NCI-H460 (cell line): ENCODE measurements at places on chromosomes 6 and 20. TPM values are rescaled to one million over a fixed set of nuclear protein-coding genes. Genes with fewer than 3 reads are reported as not detected.

- no peak for DNase-seq
Observed at GRCh38 chr20:54856202-54856601, 380.8 kb downstream of the DOK5 start.

DNA sequence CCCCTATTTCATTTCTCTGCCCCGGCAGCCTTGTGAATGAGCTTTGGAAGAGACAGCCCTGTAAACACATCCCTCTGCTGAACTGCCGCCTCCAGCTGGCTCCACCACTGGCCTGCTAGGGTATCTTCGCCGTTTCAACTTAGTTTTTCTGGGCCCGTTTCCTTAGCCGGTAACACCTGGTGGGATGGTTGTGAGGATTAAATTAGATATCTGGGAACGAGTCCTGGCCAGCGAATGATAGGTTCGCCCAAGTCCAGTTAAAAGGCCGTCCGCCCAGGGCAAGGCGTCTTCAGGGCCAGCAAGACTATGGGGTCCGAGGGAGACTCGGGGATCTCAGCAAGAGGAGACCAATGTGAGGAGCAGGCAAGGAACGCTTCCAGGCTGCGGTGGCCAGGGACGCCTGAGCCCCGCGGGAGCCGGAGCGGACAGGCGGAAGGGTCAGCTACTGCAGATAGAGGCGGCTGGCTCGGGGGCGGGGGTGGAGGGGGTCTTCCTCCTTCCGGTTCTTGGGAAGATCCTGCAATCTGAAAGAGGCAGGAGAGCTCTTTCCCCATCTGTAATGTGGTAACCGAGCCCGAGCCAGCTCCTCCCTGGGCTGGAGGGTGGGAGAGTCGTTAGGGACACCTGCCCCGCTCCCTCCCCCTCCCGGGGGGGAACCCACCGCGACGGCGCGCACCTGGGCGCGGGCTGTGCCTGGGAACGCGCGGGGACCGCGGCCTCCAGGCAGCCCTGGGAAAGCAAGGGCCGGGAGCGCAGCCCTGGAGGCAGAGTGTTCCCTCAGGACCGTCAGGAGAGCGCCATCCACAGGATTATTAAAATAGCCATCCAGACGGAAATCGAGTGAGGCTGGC is 4.5 kb upstream of the PTCRA start:
- no peak for DNase-seq

DNA sequence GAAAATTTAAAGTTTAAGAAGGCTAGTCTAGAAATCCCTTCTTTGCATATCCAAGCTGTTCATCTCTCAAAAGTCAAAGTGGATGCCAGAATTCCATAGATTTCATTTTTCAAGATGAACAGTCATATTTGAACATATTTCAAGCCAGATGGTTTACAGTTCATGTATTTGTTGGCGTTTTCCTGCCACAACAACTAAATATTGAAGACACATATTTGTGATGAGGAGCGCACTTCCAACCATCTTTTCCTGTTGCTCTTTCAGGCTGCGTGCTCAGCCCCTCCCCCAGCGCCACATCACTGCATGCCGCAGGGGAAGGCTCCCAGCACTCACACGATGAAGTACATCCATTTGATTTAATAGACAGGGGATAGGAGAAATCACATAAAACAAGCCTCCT is 5.9 kb upstream of the NOX3 start:
- no peak for DNase-seq

- no peak for DNase-seq
Observed at GRCh38 chr6:168828800-168829199, 387.8 kb downstream of the SMOC2 start.

- DNase-seq: peak; percentile 97
Observed at GRCh38 chr6:2630359-2630758, 120.4 kb downstream of the MYLK4 start.

GRCh38 chr6:132300323-132300949 is 100.8 kb downstream of the MOXD1 start:
- peak; percentile 31 for DNase-seq

Gene CST5
- total RNA-seq: not detected in 2 replicates

Gene DNAAF9
- 10.2 and 11.8 TPM in 2 replicates for total RNA-seq

Gene SCAND1
- total RNA-seq: 35.0 and 52.8 TPM in 2 replicates

Gene BACH2
- total RNA-seq: 0.14 and 0.15 TPM in 2 replicates
